NCI-H1930 (cell line): ENCODE measurements at places on chromosomes 16 and 17.
A peak's percentile ranks its signal among the peaks of the same experiment; 100 is the strongest.

DNA sequence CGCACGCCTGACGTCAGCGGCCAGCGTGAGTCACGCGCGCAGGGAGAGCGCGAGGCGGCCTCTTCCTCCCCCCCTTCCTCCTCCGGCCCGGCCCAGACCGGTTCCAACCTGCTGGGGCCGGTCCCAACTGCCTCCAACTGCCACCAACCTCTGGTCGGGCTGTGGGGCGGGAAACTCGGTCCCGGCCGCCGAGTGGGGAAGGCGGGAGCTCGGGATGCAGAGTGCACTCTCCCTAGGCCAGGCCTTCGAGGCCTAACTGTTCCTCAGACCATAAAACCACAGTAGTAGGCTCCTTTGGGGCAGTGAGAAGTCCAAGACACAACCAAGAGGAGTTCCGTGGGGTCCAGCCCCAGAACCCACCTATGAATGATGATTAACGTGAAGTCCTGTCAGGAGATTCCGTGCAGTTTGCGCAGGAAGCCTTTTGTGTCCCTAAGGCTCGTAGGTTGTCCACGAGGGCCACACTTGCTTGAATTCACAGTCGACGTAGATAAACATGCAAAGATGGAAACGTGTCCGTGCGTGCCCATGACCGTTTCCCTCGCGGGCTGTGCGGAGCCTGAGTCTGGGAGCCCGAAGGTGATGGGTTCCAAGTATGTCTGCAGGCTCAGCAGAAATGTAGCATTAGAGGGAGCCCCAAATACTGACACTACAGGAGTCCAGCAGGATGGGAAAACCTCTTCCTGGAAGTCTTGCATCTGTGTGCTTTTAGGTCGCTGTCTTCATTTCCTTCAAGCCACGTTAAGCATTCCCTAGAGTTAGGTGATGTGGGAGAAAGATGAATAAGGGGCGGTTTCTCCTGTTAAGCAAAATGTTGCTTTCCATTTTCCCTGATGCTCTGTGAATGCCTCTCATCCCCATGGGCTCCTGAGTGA, 647 bp downstream of the UNK start:
- peak; percentile 86 for DNase-seq

GRCh38 chr17:10776381-10776780, 27.5 kb downstream of the TMEM238L start:
- DNase-seq = no peak

GRCh38 chr17:29080323-29080722, 37.4 kb downstream of the PIPOX start:
- no peak for DNase-seq

DNA sequence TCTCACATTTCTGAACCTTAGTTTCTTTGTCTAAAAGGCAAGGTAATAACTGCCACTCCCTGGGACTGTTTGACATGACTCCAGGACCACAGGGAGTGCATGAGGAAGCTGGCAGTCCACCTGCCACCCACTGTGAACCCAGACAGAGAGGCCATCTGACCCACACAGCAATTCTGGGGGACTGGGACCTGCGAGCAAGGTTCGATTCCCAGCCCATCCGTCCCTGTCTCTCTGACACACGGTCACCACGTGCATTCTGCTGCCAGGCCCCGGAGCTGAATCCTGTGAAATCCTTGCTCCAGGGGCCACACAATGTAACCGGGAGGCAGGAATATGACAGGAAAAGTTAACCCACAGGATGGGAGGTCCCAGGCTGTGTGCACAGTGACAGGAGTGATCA, 218.8 kb upstream of the FOXF1 start:
- no peak for DNase-seq

- no peak for DNase-seq
Measured at GRCh38 chr16:73086108-73086507, 38.2 kb upstream of the ZFHX3 start.

- DNase-seq = peak; percentile 78
Measured at GRCh38 chr17:43694081-43694870, 32.6 kb upstream of the MEOX1 start.

DNA sequence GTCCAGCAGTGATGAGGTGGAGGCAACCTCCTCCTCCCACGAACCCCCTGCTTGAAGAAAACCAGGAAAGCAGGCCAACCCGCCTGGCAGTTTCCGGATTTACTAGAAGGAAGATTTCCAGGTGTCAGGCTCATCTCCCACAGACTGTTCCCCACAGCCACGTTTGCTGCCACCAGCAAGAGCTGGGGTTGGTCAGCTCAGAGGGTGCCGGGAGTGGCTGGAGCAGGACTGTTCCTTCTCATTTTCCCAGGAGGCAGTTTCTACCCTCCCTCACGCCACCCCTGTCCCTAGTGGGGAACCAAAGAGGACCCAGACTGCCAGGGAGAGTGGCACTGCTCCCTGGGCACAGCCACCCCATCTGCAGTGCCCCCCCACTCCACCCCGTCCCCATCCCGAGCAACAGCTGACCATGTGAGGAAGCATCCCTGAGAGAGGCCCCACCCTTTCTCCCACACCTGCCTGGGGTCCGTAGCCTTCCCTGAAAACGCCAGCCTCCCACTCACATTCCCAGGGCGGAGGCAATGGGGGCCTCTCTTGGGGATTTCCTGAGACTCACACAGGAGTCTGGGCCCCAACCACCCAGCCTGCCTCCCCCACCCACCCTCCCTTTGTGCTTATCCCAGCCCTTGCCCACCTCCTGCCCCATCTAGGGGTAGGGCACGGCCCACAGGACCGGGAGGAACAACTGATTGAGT, 5.9 kb downstream of the KRT17 start:
- DNase-seq = no peak

- DNase-seq = no peak
Measured at GRCh38 chr17:5921512-5922282, 148.5 kb upstream of the WSCD1 start.

- no peak for DNase-seq
Measured at GRCh38 chr16:71734511-71734910, 10.0 kb upstream of the PHLPP2 start.

DNA sequence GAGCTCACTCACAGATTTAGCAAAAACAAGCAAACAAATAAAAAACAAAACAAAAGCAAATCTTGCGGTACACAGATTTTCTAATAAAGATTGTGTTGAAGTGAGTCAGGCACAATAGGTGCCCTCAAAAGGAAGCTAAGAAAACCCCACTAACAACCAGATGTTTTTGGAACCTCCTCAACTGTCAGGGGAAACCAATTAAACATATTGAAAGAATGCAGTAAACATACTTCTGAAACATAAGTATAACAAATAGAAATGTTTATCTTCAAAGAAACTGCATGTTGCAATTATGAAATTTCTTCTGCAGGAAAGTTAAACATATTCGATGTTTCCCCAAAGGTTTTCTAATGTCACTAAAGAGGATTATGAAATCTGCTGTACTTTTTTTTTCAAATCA, 110.5 kb upstream of the CORO6 start:
- no peak for DNase-seq

DNA sequence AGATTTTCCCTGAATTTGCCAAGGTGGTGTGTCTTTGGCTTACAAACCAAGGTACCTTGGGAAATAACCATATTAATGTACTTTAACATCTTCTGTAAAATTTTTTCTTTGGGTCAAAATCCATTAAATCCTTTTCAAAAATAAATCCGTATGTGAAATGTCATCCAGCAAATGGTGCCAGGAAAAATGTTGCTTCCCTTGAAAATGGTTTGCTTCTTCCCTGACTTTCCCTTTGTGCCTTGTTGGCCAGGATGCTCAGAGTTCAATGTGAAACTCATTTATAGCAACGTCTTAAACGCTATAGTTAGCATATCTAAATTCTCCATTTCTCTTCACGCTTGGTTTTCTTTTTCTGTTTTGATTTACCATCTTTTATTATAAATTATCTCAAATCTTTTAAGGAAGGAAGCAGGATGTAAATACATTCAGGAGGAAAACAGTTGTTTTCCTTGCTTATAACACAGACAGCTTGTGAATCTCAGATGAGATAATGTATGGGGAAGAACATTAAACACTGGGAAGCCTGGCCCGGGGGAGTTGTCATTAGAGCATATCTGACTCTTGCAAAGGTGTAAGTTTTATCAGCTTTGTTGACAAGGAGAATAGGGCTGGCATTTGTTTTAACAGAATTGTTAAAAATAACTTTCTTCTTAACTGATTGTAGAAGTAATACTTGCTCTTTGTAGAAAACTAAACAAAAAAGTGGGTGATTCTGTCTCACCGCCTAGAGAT, 42.1 kb downstream of the GPRC5B start:
- no peak for DNase-seq

DNA sequence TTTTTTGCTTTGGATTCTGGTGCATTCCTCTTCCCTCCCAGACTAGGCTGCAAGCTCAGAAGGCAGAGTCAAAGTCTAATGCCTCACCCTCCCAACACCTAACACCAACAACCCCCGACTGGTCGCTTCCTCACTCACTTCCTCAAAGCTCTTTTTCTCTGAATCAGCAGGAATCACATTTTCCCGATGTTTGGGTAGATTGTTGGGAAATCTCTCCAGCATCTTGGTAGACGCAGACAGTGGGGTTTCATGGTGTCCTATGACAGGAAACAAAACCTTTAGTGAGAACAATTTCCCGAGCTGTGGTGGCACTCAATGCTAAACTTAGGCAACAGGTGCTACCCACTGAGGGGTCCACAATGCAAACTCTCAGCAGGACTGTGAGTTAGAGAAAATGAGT, 39.9 kb upstream of the ICAM2 start:
- DNase-seq = no peak

GRCh38 chr16:84597931-84598351, 19.9 kb downstream of the COTL1 start:
- DNase-seq = no peak

DNA sequence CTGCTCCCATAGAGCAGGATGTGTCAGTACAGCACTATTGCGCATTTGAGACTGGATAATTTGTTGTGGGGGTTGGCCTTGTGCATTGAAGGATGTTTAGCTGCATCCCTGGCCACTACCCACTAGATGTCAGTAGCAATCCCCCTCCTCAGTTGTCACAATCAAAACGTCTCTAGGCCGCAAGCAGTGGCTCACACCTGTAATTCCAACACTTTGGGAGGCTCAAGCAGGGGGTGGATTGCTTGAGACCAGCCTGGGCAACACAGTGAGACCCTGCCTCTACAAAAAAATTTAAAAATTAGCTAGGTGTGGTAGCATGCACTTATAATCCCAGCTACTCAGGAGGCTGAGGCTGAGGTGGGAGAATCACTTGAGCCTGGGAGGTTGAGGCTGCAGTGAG, 48.4 kb downstream of the CENPV start:
- DNase-seq = no peak

DNA sequence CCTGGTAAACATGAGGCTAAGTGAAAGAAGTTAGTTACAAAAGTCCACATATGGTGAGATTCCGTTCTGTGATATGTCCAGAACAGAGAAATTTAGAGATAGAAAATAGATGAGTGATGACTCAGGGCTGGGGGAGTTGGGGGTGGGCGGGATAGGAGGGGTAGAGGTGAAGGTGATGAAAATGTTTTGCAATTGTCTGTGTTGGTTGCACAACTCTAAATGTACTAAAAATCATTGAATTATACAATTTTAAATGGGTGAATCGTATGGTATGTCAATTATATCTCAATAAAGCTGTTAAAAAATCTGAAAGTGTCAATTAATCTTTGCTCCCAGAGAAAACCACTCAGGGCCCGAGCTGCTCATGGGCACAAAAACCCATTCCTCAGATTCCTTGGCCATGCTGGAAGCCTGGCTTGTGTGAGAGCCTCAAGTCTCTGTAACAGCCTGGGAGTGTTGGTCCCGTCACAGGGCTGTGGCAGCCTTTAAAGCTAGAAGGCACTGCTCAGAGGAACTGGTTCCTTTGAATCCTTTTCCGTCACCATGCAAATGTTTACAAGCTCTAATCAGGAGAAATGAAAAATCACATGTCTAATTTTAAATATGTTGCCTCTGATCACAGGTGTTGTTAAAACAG, 225.3 kb downstream of the WWOX start:
- DNase-seq = no peak

DNA sequence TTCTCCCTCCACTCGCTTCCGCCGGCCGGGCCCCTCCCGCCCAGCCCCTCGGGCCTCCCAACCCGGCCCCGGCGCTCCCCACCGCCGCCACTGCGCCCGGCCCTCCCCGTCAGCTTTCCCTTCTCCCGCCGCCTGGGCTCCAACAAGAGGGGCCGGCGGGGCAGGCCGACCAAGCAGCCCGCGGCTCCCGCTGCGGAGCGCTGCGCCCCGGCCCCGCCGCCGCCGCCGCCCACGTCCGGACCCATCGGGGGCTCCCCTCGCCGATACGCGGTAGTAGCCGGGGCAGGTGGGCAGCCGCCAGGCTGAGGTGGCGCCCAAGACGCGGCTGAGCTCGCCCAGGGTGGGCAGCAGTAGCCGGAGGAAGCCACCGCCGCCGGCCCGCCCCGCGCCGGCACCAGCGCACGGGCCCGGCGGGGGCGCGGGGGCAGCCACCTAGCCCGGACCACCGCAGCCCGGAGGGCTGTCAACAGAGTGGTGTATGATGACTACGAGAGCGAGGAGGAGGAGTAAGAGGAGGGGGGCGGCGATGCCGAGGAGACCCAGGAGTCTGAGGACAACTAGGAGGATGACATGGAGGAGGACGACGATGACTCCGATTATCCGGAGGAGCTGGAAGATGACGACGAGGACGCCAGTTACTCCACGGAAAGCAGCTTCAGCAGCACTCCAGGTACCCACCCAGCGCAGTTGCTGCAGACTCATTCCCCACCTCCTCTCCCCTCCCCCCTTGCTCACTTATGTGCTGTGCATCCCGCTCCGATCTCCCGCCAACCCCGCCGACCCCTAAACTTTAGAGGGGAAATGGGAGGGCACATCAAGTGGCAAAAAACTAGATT, 498 bp downstream of the LRRC37B start:
- no peak for DNase-seq

DNA sequence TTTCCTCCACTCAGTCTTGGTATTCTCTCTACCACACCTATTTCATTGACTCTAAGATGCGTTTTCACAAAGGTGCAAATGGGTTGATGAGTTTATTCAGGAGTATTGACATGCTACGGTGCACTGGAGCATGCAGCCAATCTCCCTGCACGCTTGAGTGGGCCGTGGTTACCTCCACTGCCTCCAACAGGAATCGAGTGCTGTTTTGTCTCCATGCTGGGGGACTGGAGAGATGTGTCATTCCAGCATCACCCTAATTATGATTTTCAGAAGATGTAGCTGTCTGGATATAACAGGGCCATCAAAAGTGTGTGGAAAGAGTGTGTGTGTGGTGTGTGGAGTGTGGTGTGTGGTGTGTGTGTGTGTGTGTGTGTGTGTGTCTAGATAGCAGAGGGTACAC, 351.6 kb upstream of the ZFHX3 start:
- DNase-seq = no peak

GRCh38 chr17:41651625-41652460, 27.5 kb upstream of the KRT17 start:
- DNase-seq = no peak
